ENCODE measurements at places on chromosomes 2 and 18.

DNA sequence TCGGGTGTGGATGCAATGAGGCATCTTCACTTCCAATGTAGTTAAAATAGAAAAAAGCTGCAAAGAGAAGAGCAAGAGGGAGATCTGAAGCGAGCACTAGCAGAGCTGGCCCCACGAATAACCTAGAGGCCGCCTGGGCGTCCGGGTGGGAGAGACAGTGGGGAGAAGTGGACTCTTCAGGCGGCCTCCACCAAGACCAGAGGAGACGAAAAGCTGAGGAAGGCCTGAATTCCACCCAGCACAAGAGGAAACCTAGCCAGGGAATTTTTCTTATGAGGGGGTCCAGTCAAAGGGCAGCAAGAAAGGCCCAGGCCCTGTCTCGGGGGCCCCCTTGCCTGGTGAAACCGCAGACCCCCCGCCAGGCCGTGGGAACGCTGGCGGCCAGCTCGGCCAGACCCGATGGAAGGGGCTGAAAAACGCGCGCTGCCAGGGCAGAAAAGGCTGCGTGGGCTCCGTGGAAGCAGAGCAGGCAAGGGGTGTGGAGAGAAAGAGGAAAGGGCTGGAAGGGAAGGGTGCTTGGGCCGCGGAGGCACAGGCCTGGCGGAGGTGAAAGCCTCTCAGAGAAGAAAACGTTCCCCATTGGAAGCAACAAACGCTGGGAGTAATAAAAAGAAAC is 69.2 kb downstream of the KCTD1 start:
- no peak for DNase-seq

- no peak for DNase-seq
Measured at GRCh38 chr2:98454500-98455235, 10.0 kb downstream of the INPP4A start.

- no peak for DNase-seq
Measured at GRCh38 chr2:109264595-109265328, 135.8 kb downstream of the SH3RF3 start.

DNA sequence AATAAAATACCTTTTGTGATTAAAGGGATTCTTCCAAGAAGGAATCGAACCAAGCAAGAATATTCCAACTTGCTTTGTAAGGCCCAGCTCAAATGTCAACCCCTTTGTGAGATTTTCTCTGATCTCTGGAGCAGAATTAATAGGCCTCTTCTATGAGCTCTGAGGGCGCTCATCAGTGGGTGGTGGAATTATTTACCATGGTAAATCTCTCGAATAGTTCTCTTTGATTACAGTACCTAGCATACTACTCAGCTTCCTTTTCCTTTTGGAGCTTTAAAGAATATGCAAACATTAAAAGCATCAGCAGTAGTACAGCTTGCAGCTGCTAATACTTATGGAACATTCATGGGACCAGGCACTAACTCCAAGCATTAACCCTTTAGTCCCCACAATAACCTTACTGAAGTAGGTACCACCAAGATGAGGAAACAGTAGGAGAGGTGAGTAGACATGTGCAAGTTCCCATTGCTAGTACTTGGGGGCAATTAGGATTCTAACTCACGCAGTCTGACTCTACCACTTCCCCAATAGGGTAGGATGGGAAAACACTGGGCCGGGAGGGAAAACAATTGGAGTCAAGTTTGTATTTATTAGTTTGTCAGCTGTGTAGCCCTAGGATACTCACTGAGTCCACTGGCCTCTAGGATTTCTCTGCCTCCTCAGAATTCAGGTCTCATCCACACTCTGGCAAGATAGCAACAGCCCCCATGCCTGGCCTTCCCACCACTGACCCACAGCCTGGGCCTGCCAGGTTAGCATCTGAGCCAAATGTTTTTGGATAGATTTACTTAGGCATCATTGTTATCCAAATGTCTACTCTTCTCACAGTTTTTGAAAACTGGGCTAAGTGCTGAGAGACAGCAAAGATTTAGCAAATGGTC is 21.7 kb downstream of the ADD2 start:
- no peak for DNase-seq

- DNase-seq: no peak
Measured at GRCh38 chr2:74712223-74713053, 58.4 kb downstream of the SEMA4F start.

- DNase-seq: no peak
Measured at GRCh38 chr2:222627764-222628163, 28.1 kb downstream of the FARSB start.

DNA sequence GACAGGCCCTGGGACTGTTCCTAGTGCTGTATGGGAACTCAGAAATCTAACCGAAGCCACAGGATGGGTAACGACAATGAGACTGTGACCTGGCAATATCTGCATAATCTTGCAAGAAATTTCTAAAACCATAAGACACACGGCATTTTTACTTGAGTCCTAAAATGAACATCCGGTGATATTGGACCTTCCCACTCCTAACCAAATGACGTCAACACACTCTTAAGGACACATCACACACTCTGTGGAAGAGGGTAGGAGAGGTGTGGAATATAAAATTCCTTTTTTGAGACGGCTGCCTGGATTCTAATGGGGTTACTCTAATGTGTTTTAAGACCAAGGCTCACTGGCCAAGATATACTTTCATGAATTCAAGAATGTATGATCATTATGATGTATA is 195.9 kb downstream of the SLC8A1 start:
- DNase-seq: no peak

- no peak for DNase-seq
Measured at GRCh38 chr2:141062031-141062430, 1068.8 kb downstream of the LRP1B start.

- DNase-seq: no peak
Measured at GRCh38 chr2:205660521-205661124, 21.7 kb upstream of the NRP2 start.

DNA sequence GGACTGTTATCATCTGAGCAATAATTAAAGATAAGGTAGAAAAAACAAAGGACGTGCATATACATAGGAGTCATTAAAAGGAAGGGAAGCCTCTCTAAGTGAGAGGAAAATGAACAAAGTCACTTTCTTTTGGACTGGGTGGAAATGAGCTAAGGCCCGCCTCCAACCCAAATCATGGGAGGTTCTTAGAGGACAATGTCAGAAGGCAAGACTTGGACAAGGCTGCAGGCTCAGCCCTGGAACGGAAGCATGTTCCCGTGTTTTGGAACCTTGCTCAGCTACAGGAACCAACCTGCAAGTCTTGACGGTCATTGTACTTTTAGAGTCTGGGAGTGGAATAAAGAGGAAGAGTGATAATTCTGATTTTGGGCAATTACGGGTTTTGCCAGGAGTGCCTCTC is 59.4 kb upstream of the EPB41L3 start:
- DNase-seq: no peak

GRCh38 chr2:175097297-175097696 is 70.7 kb downstream of the ATF2 start:
- DNase-seq: no peak

GRCh38 chr2:16022548-16023240 is 82.3 kb downstream of the MYCN start:
- DNase-seq: no peak

- no peak for DNase-seq
Measured at GRCh38 chr2:239279508-239280295, 121.1 kb downstream of the HDAC4 start.

DNA sequence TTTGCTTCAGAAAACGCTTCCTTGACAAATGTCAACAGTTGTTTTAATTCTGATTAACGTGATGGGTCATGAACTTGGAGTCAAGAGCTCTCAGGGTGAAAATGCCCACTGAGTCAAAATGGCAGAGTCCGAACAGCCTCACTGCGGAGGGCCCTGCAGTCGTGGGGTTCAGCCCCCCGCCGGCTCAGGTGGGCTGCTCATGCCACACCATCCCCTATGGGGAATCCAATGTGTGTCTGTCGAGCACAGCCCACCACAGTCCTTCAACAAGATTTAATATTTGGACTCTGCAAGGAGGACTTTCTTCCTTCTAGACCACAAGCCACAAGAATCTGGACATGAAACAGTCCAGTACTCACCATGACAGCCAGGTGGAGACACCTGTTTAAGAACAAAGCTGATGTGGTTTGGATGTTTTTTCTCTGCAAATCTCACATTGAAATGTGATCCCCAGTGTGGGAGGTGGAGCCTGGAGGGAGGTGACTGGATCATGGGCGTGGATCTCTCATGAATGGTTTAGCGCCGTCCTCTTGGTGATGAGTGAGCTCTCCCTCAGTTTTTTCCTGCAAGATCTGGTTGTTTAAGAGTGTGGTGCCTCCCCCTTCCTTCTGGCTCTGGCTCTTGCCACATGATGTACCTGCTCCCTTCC is 201.0 kb downstream of the NDUFA10 start:
- DNase-seq: no peak

DNA sequence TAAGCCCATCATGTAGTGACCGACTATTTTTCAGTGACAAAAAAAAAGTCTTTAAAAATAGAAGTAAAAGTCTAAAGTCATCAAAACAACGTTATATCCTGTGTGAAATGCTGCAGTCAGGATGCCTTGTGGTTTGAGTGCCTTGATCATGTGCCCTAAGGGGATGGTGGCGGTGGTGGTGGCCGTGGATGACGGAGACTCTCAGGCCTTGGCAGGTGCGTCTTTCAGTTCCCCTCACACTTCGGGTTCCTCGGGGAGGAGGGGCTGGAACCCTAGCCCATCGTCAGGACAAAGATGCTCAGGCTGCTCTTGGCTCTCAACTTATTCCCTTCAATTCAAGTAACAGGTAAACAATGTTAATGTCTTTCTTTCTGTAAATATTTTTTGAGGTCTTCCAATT is at the start of gene CD28:
TSS of gene CD28 (plus strand) at position 237 of the 400 bp plus-strand sequence. CDS start at position 295, 58 bp downstream.
- no peak for DNase-seq

- DNase-seq: no peak
Measured at GRCh38 chr2:144468823-144469595, 50.9 kb downstream of the ZEB2 start.

DNA sequence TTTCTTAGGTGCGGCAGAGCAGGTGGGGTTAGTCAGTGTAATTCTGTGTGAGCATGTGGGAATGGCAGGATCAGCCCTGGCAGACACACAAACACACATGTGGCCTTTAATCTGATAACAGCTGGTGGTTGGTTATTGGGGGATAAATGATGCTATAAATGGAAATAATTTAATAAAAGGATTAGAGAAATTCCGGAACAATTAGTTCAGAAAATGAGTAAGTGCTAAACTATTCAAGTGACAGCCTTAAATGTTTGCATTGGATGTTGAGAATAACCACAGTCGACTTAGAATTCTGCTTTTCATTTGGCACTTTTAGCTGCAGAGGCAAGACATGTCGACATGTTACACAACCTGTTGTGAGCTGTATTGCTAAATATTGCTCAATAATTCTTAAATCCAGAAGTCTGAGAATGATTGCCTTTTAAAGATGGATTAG is 7.2 kb downstream of the SMYD1 start:
- DNase-seq: no peak

- DNase-seq: no peak
Measured at GRCh38 chr18:50162486-50163304, 32.3 kb downstream of the MYO5B start.

- DNase-seq: no peak
Measured at GRCh38 chr2:110843496-110843895, 111.1 kb downstream of the ACOXL start.

DNA sequence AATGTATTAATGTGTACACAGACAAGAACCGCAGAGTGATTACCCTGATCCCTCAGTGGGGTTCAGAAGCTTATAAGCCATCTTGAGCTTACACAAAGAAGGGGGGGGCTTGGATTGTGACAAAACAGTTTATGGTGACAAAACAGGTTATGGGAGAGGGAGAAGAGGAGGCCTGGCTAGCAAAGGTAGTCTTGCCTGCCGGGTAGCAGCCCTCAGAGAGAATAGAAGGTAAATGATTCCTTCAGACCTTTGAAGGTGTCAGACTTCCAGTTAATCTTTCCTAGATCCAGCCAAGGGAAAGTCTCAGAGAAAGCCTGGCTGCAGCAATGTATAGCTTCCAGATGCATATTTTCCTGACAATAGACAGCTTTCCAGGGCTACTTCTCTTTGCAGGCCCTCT is 44.6 kb upstream of the RAPH1 start:
- no peak for DNase-seq

DNA sequence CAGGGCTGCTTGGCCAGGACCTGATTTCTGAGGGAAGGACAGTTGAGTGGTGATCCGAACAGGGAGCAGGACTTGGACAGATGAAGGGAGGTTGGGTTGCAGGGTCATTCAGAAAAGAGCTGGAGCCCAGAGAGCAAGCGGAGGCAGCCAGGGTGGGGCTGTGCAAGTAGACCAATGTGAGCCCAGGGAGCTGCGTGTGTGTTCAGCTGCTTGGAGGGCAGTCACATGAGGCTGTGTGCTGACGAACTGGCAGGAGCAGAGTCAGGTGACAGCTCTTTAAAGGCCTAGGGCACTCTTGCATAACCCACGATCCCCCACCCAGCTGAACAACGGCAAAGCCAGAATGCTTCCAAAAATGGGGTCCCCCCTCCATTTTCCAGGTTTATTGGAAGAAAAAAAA is 4.6 kb upstream of the MLPH start:
- peak; percentile 67 for DNase-seq

DNA sequence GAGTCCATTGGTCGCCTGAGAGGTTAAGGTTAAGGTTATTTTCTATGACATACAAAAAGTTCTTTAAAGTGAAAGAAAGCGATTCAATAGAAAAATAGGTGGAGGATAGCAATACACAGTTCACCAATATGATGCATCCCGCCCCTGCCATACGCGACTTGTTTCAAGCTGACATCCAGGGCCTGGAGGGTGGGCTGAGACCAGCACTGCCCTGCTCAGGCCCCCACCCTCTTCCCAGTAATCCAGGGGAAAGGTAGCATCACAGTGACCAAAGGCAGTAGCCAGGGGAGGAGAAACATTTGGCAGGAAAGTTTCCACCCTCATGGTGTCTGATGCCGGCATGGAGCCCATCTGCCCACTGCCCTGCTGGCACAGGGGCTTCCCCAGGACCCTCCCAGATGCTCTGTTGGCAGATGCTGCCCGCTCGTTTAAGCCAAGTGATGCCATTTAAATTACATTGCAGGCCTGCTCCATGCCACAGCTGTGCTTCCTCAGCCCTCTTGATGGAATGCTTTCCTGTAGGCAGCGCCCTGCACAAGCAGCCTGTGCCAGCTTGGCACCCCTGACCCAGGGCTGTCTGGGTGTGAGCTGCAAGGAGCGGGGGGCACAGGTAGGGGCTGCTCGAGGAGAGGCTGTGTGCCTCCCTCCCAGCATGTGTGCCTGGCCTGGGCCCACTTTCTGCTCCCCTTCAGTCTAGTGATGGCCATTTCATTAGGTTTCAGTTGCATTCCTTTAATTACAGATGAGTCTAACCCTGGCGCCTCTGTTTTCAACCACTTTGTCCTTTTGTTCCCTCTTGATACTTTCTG is 10.7 kb upstream of the ANO7 start:
- DNase-seq: no peak

DNA sequence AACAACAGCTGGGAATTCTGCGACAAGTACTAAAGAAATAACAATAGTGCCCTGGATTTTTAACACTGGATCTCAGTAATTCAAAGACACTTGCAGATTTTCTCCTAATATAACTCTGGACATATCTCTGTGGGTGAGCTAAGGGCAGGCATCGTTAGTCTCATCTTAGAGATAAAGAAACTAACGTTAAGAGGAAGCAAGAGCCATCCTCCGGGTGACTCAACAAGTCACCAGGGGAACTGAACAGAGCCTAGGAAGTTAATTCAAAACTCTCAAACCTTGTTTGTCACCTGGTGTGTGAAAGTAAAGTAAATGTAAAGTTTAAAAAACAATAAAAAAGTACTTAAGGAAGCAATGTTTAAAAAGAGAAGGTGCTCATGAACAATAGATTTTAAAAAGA is 41.6 kb upstream of the NRP2 start:
- DNase-seq: no peak

- no peak for DNase-seq
Measured at GRCh38 chr2:8543383-8544170, 138.3 kb upstream of the ID2 start.

GRCh38 chr2:205675861-205676516 is 6.3 kb upstream of the NRP2 start:
- peak; percentile 6 for DNase-seq
